Stimulated activated CD8-positive, alpha-beta memory T cell treated with anti-CD3 and anti-CD28 coated beads, Interleukin-7, amount 100 ng/mL, for 48 hours (primary cell): ENCODE measurements at places on chromosomes 2 and 18.

DNA sequence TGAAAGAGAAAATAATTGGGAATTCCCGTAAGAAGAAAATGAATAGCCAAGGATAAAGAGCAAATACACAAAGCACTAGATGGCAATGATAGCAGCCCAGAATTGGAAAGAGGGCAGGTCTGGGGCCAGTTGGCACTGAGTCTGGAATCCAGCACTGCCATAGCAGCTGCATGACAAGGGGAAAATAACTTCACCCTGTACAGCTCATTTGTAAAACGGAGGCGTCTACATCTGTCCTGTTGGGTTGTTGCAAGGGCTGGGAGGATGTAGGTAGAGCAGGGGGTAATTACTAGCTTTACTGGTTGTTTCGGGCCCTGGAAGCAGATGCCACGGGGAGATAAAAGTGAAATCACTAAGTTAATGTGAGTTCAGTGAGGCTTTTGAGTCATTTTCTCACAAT lies 110.0 kb upstream of the RASGRP3 start:
- DNase-seq, result no peak

- no peak for DNase-seq
These were observed 589.6 kb downstream of the LRRTM4 start for GRCh38 chr2:76932550-76932949.

DNA sequence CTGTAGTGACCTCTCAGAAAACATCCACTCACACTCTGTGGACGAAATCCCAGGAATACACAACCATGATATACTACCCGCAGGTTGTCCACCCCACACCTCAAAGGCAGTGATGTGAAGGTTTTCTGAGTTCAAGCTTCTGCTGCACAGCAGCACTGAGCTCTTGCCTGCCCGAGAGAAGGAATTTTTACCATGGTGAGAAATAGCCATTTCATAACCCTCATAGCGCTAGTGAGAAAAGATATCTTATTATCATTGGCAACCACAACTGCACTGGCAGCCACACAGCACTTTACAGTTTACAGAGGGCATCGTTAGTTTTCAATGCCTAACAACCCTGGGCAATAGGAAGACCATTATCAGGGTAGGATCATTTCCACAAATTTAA lies 36.9 kb downstream of the NAPG start:
- DNase-seq, result no peak

- no peak for DNase-seq
These were observed at the start of gene TMEM37 for GRCh38 chr2:119431155-119431975. TMEM37 (plus strand) TSS chr2:119431854; CDS start chr2:119431904, 50 bp downstream.

DNA sequence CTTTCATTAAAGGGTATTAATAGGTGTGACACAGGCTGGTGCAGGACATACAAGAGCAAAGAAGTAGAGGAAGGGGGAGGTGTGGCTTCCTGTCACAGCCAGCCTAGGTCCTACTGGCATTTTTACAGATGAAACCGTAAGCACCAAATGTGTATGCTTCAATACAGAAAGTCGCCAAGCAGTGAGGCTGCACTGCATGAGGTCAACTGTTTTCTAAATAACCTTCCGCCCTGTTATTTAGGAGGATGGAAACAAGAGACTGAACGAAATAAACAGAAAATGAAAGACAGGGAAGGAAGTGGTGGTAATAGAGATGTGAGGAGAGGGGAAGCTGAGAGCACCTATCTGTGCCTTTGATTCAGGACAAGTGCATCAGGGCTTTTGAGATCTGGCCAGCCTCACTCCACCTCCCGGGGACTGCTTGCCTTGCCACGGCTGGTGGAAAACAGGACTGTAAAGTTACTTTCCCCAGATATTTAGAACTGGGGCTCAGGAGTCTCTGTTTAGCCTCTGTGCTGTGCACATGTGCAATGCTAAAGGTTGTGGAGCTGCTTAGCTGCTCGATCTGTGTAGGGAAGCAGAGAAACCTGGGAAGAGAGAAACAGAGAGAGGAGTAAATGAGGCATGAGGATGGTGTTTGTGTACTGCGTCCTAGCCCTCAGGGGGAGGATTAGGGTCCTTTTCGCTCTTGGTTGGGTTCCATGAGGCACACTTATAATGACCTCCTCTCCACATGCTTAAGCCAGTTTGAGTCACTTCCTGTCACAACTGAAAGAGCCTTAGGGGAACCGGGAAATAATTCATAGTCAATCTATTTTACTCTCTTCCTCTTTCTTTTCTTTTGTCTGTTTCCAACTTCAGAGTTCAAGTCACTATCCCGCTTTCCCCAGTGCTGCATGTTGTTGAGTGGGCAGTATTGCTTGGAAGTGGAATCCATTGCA lies 62.3 kb upstream of the BOD1L2 start:
- DNase-seq, result no peak

GRCh38 chr2:234764372-234764771 lies 187.4 kb upstream of the SH3BP4 start:
- no peak for DNase-seq

DNA sequence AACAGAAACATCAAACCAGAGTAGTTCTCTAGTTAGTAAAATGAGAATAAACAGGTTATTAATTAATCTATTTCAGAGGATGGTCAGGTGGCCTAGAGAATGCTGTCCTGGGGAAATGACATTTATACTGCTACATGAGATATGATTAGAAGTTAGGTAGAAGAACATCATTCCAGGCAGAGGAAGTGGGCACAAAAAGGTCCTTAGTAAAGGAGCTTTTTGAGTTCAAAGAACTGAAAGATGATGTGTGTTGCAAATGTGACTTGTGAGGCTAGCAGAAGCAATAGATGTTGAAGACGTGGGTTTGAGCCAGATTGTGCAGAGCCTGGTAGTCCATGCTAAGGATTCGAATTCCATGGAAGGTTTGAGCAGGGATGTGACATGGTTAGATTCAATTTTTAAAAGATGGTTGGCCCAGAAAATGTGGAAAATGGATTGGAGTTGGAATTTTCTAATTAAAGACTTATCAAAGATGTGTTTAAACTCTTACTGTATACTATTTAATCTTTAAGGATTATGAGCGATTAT lies 34.2 kb downstream of the RAB10 start:
- no peak for DNase-seq

DNA sequence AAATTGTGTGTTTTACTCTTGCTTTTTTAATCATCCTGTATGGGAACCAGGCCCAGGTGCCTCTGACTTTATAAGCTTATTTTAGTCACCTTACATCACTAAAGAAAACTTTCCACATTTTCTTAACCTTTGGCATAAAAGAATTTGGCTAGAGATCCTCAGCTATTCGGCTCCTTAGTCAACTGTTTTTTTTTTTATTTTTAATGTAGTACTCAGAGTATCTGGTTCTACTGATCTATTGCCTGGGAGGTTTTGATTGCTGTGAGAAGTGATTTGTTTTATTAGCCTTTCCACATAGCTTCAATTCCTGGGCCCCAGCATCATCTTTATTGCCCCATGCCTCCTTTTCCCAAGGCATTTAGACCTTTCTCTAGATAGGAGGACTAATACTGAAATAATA lies 121.0 kb downstream of the MYO1B start:
- DNase-seq, result no peak

DNA sequence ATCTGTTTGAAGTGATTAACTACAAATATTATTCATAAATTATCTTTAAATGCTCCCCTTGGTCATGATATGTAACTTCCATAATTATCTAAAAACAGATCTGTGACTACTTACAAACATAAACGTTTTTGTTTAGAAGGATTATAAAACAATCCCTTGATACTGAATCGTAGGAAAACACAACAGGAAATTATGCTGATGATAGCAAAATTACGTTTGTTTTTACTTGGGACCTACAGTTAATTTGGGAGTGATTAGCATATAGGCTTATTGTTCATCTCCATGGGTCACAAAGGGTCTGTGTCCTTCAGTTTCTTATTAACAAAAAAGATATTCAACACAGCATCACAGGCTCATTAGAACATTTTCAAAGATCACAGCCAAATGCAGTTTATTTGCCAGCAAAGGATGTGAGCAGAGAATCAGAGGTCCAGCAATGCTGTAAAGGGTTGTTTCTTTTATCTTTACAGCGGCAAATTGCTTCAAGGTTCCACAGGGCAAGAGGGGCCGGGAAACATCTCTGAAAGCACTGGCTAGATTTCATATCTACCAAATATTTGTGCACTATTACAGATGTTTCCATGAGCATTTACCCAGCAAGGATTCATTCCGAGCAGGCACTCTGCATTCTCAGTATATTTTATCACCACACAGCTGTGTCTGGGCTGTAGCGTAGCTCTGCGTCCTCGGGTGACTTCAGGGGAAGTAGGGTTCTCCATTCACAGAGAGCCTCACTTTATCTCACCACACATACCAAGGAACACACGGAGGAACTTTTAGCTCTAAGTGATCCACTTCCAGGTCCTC lies 4.1 kb downstream of the CCDC195 start:
- no peak for DNase-seq

- no peak for DNase-seq
These were observed 12.4 kb upstream of the RPL37A start for GRCh38 chr2:216486271-216486670.

- DNase-seq, result no peak
These were observed 7.6 kb upstream of the TNS1 start for GRCh38 chr2:218010140-218010983.

DNA sequence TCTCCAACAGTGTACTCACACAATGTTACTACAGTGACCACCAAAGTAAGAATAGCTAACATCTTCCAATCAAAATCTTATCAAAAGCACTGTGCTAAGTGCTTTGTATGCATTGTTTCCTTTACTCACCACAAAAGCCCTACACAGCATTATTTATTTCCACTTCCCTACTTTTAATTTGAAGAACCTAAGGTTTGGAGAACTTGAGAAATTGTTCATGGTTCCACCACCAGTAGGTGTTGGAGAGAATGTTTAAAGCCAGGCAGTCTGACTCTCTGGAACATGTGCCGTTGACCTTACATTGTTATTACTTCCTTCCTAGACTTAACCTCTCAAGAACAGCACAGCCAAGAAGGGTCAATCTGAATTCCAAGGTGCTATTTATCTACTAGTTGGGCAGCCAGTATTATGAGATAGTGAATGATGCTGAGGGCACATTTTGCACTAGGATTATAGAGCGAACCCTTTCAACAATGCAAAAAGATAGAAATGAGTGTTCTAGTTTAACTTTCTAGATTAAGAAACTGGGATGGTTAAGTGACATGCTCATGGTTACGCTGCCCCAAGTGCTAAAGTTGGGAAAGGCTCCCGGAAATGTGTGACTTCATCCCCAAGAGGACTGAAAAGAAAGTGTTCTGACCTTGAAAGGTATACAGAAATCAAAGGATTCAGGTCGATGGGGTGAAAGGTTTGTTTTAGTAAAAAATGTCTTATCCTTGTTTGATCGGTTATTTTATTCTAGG lies 55.2 kb upstream of the FAM136A start:
- no peak for DNase-seq

GRCh38 chr2:240733803-240734495 lies 42.3 kb downstream of the AQP12A start:
- DNase-seq, result no peak

- DNase-seq, result no peak
These were observed 44.1 kb downstream of the C1D start for GRCh38 chr2:68018727-68019126.

GRCh38 chr2:56390644-56391043 lies 206.9 kb downstream of the CCDC85A start:
- DNase-seq, result no peak

DNA sequence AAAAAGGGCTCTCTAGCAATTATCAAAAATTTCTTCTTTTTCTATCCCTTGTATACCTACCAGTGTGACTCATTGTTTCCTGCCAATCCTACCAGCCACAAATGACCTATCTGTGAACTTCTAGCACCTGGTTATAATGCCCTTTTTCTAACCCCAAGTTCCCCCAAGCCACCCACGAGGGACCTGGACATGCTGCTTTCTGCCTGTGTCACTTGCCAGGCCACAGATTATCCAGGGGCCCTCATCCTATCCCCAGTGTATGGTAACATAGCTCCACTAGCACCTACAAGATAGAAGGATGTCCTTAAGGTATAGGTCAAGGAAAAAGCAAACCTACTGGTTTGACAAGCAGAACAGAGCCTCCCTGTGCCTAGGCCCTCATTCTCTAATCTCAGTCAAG lies 26.8 kb downstream of the AAK1 start:
- DNase-seq, result peak; percentile 45

- DNase-seq, result no peak
These were observed 10.8 kb downstream of the GGCX start for GRCh38 chr2:85550486-85550885.

GRCh38 chr2:20594048-20594750 lies 56.7 kb downstream of the HS1BP3 start:
- DNase-seq, result no peak

DNA sequence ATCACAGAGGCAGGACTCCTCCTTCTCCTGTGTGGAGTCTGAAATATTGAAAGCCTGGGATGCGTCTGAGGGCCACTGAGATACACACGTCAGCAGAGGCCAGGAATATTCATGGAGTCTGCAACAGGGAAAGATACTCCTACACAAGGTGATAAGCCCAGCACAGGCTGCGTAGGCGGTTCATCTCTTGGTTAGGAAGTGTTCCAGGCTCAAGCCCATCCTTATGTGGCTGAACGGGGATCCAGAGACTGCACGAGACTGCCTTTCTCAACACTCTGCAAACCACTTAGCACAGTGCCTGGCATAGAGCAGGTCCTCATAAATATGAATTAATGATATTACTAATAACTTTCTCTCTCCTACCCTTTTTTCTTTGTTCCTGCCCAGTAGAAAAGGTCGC lies 29.2 kb upstream of the AGPS start:
- no peak for DNase-seq

GRCh38 chr18:36328385-36328858 lies 30.9 kb downstream of the FHOD3 start:
- DNase-seq, result no peak

- DNase-seq, result no peak
These were observed 89.0 kb downstream of the FAM117B start for GRCh38 chr2:202723746-202724145.

- DNase-seq, result no peak
These were observed 127.6 kb downstream of the MAPK4 start for GRCh38 chr18:50687491-50687890.

- no peak for DNase-seq
These were observed 120.6 kb upstream of the SMAD7 start for GRCh38 chr18:49071317-49071716.

- DNase-seq, result no peak
These were observed 63.7 kb downstream of the COBLL1 start for GRCh38 chr2:164777847-164778461.

- DNase-seq, result no peak
These were observed 127.8 kb downstream of the FBXO15 start for GRCh38 chr18:74019864-74020263.

DNA sequence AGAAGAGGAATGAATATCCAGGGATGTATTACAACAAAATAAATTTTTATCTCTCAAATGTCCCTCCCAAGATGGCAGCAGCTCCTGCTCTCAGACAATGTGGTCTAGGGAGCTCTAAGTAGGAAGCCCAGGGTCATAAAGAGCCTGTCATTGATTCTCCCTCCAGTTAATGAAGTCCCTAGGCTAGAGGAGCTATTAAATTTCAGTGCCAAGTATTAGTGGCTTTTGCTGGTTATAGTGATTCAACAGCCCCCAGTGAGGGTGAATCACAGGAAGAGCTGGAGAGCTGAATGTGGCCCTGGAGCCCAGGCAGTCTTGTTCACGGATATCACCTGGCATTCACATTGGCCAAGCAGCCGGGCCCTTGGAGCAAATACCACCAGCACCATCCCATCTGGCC lies 109.8 kb upstream of the YPEL5 start:
- no peak for DNase-seq

GRCh38 chr18:41021089-41021488 lies 933.9 kb upstream of the PIK3C3 start:
- DNase-seq, result no peak
